ENCODE measurements at places on chromosomes 7 and 10.

GRCh38 chr10:106972381-106972780 lies 192.1 kb downstream of the SORCS1 start:
- no peak for DNase-seq

DNA sequence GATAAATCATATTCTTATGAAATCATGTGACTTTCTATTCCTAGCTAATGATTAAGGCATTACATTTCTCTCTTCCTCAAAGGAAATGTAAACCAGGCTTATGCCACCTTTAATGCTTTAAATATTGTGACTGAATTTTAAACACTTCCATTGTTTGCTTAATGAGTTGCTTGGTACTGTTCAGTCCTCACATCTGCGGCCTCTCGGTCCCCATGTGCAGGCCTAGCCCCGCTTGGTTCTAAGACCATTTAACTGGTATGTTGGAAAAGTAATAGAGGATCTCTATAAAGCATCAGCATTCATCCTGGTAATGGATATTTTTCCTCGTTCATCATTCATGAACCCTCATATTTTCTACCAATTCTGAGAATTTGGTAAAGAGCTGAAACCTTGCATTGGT lies 27.4 kb downstream of the THSD7A start:
- no peak for DNase-seq

DNA sequence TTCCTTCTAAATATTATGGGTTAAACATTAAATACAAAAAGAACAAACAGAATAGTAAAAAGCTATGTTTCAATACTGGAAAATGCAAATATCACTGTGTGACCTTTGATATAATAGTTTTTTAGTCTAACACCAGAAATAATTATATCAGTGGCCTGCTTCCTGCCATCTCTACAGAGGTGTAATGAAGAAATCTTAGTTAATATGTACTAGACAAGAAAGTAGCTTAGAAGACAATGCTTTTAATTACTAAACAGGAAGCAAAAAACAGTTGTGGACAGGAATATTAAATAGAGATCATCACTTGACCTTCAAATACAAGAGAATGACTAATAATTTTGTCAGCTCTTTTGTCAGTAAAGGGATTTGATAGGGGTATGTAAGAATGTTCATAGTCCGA lies 47.4 kb upstream of the LRRN3 start:
- no peak for DNase-seq

DNA sequence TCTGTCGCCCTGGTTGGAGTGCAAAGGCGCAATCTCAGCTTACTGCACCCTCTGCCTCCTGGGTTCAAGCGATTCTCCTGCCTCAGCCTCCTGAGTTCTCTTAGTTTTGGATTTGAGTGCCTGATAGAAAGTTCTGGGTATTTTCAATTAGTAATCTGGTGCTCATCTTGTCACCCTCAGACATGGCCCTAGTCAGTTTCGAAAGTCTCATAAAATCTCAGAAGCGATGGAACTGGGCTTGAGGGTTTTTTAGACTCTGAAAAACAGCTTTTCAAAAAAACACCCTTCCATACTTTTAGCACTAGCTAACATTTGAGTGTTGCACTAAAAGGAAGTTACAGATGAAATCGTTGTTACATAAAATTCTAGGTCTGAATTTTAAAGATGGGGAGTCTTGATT lies 9.4 kb upstream of the PIP4K2A start:
- no peak for DNase-seq
